ENCODE measurements at places on chromosomes 3 and 15. TPM values are rescaled to one million over a fixed set of nuclear protein-coding genes. Genes with fewer than 3 reads are reported as not detected.

The GOLGA6A gene
- total RNA-seq: not detected

The NR2E3 gene
- total RNA-seq: 0.18 TPM

The IL17RB gene
- total RNA-seq: 0.83 TPM

The ZMYND10 gene
- 1.2 TPM for total RNA-seq

The RTP4 gene
- total RNA-seq: not detected

The GOLGA8S gene
- total RNA-seq: 0.18 TPM

The TIMP4 gene
- 14.6 TPM for total RNA-seq

The MB21D2 gene
- total RNA-seq: 6.7 TPM

The EIF1B gene
- 62.0 TPM for total RNA-seq

The PLCD1 gene
- 2.6 TPM for total RNA-seq

The CHRM5 gene
- 0.05 TPM for total RNA-seq

The IFT57 gene
- 43.6 TPM for total RNA-seq

The SAMMSON gene
- not detected for total RNA-seq

The C3orf22 gene
- not detected for total RNA-seq

The SERPINI2 gene
- not detected for total RNA-seq

The RARRES1 gene
- total RNA-seq: 11.0 TPM

The XPC gene
- 33.2 TPM for total RNA-seq

The ARHGAP11A gene
- total RNA-seq: 66.2 TPM

The RHCG gene
- 42.7 TPM for total RNA-seq

The ARHGEF26 gene
- 7.8 TPM for total RNA-seq

The SCAANT1 gene
- total RNA-seq: not detected

The PDIA3 gene
- total RNA-seq: 323 TPM

The ADGRG7 gene
- total RNA-seq: not detected

The RFT1 gene
- 27.8 TPM for total RNA-seq

The MAP6D1 gene
- 5.9 TPM for total RNA-seq

The C15orf62 gene
- not detected for total RNA-seq

The COLQ gene
- 0.44 TPM for total RNA-seq

The LIPH gene
- 7.2 TPM for total RNA-seq

The BTD gene
- total RNA-seq: 14.7 TPM

The IGSF11 gene
- 4.8 TPM for total RNA-seq

The CFAP100 gene
- not detected for total RNA-seq

The FANCD2OS gene
- total RNA-seq: not detected

The NEO1 gene
- 37.7 TPM for total RNA-seq

The CMC1 gene
- 51.3 TPM for total RNA-seq

The TRH gene
- total RNA-seq: not detected

The GUCA1C gene
- not detected for total RNA-seq

The LNP1 gene
- total RNA-seq: 0.88 TPM

The LIPC gene
- 0.16 TPM for total RNA-seq

The ALG1L2 gene
- not detected for total RNA-seq

The CORO2B gene
- 3.7 TPM for total RNA-seq

The CIB2 gene
- total RNA-seq: 32.3 TPM

The RBP2 gene
- total RNA-seq: not detected

The TRPM1 gene
- total RNA-seq: not detected

The FBXW12 gene
- not detected for total RNA-seq

The RASGRF1 gene
- 0.22 TPM for total RNA-seq

The FSIP1 gene
- total RNA-seq: 0.51 TPM

The SHC4 gene
- 1.1 TPM for total RNA-seq

The EAF2 gene
- total RNA-seq: 2.8 TPM

The FYTTD1 gene
- total RNA-seq: 34.6 TPM

The SAMD7 gene
- not detected for total RNA-seq

The ACP3 gene
- total RNA-seq: not detected

The KLHL6 gene
- not detected for total RNA-seq

The MYNN gene
- 9.7 TPM for total RNA-seq
